ENCODE measurements at places on chromosomes 3 and 15.
A peak's percentile ranks its signal among the peaks of the same experiment; 100 is the strongest.

DNA sequence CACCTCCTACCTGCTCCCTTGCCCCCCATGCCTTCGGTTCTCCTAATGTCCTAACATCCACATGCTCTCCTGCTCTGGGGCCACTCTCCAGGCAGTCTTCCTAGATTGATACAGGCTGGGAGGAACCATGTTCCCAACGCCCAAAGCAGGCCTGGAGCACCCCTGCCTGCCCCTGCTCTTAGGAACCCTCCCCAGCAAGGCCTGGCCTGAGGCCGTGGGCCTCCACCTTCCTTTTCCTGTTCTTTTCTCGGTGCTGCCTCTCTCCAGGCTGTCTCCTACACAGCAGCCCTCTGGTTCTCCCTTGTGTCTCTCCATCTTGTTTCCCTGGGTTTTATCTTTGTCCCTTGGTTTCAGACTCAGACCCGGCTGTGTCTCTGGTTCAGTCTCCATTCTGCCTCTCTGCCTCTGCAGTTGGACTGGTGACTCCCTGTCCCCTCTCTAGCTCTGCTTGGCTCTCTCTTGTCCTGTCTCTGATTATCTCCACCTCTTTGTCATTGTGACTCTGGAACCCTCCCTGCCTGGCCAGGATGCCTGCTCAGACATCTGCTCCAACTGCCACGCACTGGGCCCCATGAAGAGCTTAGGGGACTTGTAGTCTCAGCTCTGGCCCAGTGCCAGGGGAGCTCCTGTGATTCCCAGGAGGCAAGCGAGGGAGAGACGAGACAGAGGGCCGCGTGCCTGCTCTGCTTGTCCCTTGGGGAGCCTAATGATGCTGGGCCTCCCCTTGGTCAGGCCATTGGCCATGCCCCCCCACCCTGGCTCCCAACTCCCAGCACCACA, 26.0 kb upstream of the RPL29 start:
- peak; percentile 89 for DNase-seq

DNA sequence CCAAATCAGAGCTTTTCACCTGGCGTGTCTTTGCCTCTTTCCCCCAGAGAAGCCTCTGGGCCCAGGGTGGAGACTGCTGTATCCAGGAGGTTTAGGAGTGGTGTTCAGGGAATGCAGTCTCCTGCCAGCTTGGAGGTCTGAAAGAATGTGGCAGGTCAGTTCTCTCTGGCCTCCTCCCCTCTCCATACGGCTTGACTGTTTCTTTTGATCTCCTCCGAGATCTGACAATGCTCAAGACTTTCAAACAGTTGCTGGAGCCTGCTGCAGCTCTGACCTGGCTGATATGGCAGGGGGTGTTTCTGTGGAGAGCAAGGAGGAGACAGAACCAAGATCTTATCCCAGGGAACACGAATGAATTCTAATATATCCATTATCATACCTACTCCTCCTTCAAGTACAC, 24.7 kb upstream of the TM4SF4 start:
- no peak for DNase-seq

DNA sequence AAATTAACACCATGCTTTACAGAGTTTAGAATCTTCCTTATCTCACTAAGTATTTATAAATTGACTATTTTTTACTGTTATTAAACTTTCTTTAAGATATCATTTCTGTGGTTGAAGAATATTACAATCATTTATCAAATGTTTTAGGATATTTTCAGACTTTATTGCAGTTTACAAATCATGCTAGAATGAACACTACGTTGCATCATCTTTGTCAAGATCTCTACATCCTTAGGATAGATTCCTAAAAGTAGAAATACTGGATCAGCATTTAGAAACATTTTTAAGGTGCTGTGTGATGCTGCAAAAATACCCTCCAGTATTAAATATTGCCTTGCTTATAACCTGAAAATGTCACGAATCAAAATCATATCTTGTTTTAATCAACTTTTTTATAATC, 2.5 kb upstream of the PLD1 start:
- no peak for DNase-seq

DNA sequence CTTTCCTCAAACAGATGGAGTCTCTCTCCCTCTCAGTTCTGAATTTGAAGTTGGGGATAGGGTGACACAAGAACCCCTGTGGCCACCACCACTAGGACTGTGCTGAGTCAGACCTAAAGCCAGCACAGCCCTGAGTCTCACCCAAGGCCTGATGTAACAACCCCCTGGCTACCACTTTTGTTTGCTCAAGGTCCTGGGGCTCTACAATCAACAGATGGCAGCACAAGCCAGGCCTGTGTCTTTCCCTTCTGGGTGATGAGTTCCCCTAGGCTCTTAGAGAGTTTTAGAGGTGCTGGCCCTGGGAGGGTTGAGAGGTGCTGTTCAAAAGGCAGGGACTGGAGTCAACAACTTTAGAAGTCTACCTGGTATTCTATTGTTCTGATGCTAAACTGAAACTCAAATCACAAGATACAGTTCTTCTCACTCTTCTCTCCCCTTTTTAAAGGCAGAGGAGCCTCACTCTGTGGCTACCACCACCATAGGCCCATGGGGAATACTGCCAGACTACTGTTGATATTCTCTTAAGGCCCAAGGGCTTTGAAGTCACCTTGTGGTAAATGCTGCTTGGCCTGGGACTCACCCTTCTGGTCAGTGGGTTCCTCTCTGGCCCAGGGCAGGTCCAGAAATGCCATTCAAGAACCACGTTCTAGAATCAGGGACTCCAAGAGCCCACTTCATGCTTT, 6.5 kb downstream of the OR5K4 start:
- no peak for DNase-seq

DNA sequence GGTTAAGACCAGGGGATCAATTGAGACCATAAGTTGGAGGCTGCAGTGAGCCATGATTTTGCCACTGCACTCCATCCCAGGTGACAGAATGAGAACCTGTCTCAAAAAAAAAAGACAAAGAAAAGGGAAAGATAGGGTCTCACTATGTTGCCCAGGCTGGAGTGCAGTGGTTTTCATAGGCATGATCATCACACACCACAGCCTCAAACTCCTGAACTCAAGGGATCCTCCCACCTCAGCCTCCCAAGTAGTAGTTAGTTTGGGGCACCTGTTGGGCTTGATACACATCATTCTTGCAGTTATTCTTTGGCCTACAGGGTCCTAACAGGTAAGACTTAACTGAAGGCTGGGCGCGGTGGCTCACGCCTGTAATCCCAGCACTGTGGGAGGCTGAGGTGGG, 42.1 kb downstream of the UBXN7 start:
- DNase-seq = no peak

DNA sequence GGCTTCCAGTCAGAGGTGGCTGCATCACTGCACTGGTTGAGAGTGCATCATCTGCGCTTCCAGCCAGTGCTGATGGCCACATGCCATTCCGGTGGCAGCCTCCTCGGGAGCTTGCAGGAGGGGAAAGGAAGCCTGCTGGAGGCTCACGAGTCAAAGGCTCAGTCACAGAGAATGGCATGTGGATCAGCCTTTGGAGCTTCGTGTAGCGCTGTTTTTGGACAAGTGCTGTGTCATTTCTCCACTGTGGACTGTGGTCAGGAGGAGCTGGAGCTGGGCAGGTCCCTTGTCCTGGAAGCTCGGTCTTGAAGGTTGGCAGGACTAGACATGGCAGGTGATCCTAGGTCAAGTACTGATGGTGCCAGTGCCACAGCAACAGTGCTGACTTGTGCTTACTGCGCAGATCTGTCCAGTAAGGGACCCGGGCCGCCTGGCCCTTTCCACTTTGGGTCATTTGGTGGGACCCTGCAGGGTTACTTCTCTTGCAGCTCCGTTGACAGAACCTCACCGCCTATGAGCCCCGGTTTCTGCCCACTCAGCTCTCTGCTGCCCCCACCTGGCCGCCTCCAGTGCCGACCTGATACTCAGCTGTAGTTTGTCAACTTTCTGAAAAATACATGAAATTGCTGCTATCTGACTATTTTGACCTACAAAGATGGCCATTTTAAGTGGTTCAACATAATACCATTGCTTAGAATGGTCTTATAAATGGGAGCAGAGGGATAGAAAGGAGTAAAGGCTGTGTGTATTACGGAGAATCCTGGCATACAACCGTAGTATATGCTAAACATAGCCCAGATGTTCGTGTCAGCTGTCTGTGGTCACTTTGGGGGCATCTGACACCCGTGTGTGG, 27.6 kb upstream of the TRPM1 start:
- DNase-seq = peak; percentile 89
